Hepatocyte (in vitro differentiated cells): ENCODE measurements at places on chromosomes 3 and 15. TPM values are rescaled to one million over a fixed set of nuclear protein-coding genes. Genes with fewer than 3 reads are reported as not detected.

- DNase-seq: no peak
These were observed 484.4 kb upstream of the TPRG1 start for GRCh38 chr3:188687389-188687788.

DNA sequence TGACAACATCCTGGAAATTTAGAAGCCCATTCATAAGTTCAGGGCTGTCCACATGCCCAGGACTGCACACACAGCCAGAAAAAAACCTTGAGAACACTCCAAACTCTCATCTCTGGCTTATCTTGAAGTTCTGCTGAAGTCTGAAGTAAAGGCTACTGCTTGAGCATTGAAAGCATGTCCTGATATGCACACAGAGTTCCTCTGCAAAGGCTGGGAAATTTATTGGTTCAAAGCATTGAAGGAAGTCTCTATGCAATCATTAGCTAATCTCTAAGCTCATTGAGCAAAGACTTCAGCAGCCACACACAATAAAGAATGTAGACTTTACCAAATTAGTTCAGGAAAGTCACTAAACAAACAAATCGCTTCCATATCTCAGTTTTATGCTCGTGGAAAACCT is 162.0 kb upstream of the STT3B start:
- peak; percentile 59 for DNase-seq

- DNase-seq: no peak
These were observed 38.4 kb downstream of the GTF2E1 start for GRCh38 chr3:120780977-120781376.

- peak; percentile 35 for DNase-seq
These were observed 55.9 kb upstream of the PHLDB2 start for GRCh38 chr3:111803123-111803593.

DNA sequence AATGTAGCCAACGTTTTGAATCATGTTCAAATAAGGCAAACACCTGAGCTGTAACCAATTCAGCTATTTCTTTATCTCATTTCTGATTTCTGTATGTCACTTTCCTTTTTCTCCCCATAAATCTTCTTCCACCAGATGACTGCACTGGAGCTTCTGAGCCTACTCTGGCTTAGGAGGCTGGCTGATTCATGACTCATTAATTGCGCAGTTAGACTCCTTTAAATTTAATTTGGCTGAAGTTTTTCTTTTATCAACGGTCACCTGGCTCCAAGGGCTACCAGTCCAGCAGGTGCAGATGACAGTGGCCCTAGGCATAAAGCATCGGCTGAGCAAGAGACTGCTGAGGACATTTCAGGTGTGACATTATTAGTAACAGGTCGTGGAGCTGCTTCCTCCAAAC is 39.6 kb upstream of the ITGA11 start:
- no peak for DNase-seq

The DNASE1L3 gene
- polyA plus RNA-seq: 0.99 and 1.8 TPM in 2 replicates

The GPR156 gene
- 0.80 TPM in 1 of 2 replicates, not detected in the other for polyA plus RNA-seq

The SLCO2A1 gene
- 7.0 and 8.4 TPM in 2 replicates for polyA plus RNA-seq
